Right lobe of liver (tissue), 6 donors: ENCODE measurements at places on chromosomes 1 and 21. TPM values are rescaled to one million over a fixed set of nuclear protein-coding genes. Genes with fewer than 3 reads are reported as not detected.

- DNase-seq, result no peak
Measured at GRCh38 chr1:223715604-223716172, 3.3 kb downstream of the CAPN2 start.

The LCE1B gene
- total RNA-seq, result not detected

The SLC19A1 gene
- 22.6 TPM for total RNA-seq

- DNase-seq, result peak; percentile 97
Measured at GRCh38 chr1:23562137-23562876, 3.0 kb upstream of the ID3 start.

- no peak for DNase-seq
Measured at GRCh38 chr1:207981976-207982375, 71.1 kb upstream of the CD34 start.

DNA sequence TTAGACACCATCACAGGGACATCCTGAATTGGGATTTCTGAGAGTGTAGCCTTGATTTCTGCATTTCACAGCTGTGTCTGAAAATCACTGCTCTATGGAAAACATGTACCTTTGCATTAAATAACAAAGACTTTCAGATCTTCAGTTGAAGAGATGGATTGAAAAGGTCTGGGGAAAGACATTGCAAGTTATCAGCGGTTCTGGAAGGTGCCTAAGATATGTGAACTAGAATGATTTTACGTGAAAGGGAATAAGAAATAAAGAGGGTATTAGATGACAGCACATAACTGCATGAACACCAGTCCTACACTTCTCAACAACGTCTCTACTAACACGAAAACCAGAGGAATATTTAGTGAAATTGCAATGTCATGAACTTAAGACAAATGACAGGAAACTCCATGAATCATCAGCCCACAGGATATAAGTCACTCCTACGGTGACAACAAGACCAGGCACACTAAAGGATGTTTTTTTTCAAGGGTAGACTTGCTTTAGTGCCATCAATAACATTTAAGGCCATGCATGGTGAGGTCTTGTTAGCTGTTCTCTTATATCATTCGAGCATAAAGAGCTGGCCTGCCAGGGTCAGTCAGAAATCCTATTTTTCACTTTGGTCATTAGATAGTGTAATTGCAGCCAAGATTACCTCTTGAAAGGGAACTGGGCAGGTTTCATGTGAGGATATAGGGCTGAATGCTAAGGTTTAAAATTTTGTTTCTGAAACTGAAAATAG, 283.1 kb downstream of the GRIK1 start:
- no peak for DNase-seq

DNA sequence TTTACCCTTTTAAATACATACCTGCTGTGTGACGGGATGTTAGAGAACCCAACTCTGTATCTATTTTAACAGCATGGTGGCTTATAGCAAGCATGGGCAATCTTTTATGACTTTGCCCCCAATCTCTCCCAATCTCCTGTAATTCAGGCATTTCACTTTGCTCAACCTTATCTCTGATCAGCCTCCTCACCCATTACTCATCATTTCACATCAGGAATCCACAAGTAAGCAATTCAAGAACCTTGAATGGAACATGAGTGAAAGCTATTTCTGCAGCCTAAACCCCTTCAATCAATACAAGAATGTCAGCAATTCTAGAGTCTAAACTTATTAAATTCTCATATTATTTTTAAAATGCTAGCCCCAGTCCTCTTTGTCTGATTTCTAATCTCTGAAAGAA, 199.8 kb downstream of the ST6GALNAC3 start:
- DNase-seq, result no peak
